ENCODE measurements at places on chromosomes 4 and X.

DNA sequence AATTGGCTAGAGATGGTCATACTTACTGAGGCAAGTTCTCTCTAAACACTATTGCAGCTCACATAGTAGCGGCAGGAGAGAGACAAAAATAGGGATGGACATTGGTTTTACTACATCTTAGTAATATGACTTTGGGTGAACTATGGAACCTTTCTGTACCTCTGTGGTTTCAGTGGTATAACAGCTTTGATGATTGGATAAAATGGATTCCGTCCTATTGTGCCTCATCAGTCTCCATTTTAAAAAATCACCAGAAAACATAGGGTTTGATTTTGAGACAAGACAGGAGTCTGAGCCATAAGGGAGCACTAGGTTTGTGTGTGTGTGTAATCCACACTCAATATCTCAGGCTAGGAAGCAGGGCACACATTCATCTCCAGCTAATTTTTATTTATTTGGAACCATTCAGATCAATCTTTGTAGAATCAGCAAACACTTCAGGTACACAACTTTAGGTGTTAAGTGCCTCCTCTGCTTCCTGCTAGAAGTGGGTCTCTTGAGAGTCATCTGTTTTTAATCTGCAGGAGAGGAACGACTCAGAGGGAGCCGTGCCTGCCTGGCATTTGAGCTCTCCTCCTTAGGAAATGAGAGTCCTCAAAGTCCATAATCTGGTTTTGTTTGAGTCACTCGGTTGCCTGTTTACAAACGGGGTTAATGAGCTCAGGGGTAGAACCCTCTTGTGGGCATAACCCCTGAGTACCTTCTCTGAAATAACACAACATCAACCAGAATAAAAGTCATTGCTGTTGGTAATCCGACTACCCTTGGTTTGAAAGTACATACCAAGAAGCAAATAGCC lies 238.5 kb upstream of the BOD1L1 start:
- no peak for DNase-seq

DNA sequence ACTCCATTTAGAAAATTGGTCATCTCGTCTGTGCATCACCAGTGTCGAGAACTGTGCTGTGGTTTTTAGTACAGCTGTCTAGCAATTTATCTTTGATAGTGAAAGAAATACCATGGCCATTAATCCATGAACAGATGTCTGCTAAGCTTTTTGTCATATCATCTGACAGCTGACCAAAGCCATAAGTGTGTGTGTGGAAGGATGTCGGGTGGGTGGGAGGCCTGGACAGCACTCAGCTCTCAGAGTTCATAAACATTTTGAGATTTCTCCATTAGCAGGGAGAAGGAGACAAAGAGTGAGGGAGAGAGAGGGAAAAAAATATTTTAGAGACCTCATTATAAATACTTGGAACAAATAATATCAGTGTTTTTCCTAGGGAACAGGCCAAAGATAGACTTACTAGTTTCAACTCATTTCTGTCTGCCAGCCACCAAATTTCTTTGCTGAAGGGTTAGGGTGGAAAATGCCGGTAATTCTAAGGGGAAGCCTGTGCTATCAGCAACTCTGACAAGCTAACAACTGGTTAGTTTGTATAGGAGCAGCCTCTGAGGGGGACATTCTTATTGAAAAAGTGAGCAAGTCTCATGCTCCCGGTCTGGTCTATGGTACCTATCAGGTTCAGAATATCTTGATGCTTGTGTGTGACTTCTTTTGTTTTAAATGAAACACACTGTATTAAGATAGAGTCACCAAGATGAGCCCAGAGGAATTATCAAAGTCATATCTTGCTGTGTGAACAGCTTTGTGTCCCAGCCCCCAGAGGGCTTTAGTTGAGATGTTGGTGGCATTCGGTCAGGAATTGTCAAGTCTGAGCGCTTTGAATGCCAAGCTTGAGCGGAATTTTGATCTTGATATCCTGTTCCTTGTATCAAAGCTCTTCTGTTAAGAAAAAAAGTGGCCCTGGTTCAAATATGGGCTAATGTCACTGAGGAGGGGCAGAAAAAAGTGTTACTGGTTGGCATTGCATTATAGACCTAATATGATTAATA lies 41.9 kb upstream of the PDLIM3 start:
- no peak for DNase-seq

DNA sequence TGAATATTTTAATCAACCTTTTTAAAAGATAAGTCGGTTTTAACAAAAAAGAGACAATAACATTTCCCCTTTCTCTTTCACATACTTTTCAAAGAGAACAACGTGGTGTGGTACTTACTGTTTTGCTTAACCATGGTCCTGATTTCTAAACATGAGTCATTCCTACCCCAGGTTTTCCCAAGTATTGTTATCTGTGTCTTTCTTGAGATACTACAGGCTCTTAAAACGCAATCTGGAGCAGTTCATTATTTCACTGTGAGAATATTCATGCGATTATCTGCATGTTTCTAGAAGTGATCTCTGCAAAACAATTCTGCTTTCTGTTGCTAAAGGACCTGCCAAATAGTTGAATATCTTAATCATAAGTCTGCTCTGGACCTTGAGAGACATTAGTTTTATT lies 127.3 kb downstream of the TENM3 start:
- no peak for DNase-seq

- no peak for DNase-seq
Observed at GRCh38 chr4:5024673-5025072, 5.4 kb upstream of the CYTL1 start.

GRCh38 chrX:16202943-16203342 lies 35.7 kb downstream of the MAGEB17 start:
- no peak for DNase-seq

- DNase-seq = no peak
Observed at GRCh38 chr4:86894455-86894854, 2.2 kb upstream of the C4orf36 start.

DNA sequence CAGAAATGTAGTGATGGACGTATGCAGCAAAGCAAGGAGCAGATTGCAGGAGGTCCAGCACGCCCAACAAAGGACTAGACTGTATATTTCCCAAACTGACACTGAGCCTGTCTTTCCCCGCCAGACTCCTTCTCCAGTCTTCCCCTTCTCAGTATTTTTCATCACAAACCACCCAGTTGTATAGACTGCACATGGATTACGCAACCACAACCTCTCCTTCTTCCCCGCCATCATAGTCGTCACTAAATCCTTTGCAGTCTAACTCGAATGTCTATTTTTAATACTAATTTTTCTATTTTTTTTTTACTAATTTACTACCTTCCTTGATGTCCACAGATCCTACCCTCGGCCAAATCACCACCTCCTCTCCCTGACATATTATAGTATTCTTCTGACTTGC lies 105.4 kb downstream of the MTNR1A start:
- DNase-seq = no peak

DNA sequence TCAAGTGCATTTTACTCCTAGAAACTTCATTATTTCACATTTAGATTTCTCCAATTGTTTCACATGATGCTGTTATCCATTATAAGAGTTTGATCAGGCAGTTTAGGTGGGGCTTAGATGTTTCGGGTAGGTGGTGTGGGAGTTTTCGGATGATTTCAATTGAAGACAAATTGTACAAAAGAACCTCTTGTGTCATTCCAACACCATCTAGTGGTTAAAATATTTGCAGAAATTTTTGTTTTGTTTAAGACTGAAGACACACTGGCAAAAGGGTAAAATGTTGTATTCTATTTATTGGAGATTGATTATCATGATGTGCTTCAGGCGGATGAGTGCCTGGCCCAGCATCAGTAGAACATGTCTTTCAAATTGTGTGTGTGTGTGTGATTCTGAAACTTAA lies 212.7 kb downstream of the SH3BGRL start:
- no peak for DNase-seq

- DNase-seq = no peak
Observed at GRCh38 chrX:109399831-109400230, 82.1 kb downstream of the GUCY2F start.

- DNase-seq = peak; percentile 11
Observed at GRCh38 chr4:173527103-173527891, 2.7 kb downstream of the HAND2 start.

GRCh38 chr4:94650690-94651089 lies 107.1 kb upstream of the BMPR1B start:
- no peak for DNase-seq

- no peak for DNase-seq
Observed at GRCh38 chr4:23033796-23034195, 341.1 kb downstream of the GBA3 start.
